ENCODE measurements at places on chromosomes 13 and 19. TPM values are rescaled to one million over a fixed set of nuclear protein-coding genes. Genes with fewer than 3 reads are reported as not detected.
A peak's percentile ranks its signal among the peaks of the same experiment; 100 is the strongest.

MEGF8 gene
- total RNA-seq, result 34.3 TPM

IGSF23 gene
- not detected for total RNA-seq

SLC25A42 gene
- total RNA-seq, result 6.2 TPM

HIPK4 gene
- total RNA-seq, result not detected

ZNF737 gene
- 6.0 TPM for total RNA-seq

ZNF490 gene
- total RNA-seq, result 6.3 TPM

ZNF729 gene
- total RNA-seq, result not detected

DNA sequence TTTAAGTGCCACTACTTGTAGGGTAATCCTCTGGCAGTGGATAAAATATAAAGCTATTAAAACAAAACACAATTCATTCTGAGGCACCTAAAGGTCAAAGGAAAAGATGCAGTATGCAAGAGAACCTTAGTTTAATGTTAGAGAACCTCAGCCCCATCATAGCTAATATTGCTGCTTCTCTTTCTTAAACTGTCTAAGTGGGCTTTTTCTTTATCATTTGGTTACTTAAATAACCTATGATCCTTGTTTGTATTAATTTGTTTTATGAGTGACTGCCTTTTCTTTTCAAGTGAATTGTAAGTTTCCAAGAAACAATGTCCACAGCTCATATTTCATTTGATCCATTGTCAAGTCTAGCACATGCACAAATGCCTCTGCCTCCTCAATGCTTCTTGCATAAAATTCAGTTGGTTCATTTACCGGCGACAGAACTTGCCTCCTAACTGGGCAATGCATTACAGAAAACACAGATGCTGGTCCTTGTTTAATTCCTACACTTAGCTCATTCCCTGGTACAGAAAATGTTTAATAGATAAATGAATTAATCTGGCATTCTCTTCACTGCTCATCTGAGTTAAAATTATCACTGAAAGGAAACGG is 1049.8 kb downstream of the OLFM4 start:
- DNase-seq, result no peak

- DNase-seq, result no peak
These were observed 200.3 kb downstream of the DIAPH3 start for GRCh38 chr13:59963383-59963782.

GRCh38 chr13:75055296-75055695 is 426.7 kb downstream of the TBC1D4 start:
- DNase-seq, result no peak

GRCh38 chr13:58950911-58951310 is 1212.8 kb downstream of the DIAPH3 start:
- no peak for DNase-seq

- no peak for DNase-seq
These were observed 10.8 kb downstream of the GYS1 start for GRCh38 chr19:48982280-48982679.

- DNase-seq, result no peak
These were observed 2.4 kb upstream of the POU2F2 start for GRCh38 chr19:42134535-42135070.

DNA sequence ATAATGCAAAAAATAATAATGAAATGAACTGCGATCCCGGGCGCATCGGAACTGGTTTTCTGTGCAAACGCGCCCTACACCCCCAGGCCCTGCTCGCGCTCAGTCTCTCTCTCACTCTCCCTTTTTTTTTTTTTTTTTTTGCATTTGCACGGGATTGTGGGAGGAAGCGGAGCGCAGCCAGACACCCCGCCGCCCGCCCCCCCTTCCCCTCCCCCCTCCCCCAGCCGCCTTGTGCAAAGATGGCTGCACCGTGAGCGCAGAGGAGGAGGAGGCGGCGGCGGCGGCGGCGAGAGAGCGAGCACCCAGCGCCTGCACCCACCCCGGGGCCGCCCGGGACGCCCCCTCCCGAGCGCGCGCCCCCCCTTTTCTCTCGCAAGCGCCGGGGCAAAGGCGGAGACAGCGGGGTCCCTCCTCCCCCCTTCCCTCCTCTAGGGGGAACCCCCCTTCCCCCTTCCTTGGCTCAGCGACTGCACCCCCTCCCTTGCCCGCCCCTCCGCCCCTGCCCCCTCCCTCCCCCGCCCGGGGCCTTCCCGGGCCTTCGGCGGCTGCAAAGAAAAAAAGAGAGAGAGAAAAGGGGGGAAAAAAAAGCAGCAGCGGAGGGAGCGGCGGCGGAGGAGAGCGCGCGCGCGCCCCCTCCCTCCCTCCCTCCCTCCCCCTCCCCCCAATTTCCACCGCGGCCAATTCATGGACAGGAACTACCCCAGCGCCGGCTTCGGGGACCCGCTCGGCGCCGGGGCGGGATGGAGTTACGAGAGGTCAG is at the start of gene PRR12:
Gene PRR12 (plus strand): TSS at position 212 of the 760 bp plus-strand sequence. CDS start 473 bp downstream, at position 685.
- DNase-seq, result peak; percentile 71

GRCh38 chr13:46195016-46195415 is 13.0 kb upstream of the LCP1 start:
- no peak for DNase-seq

GRCh38 chr19:52941941-52942385 is 18.7 kb upstream of the ZNF888 start:
- DNase-seq, result peak; percentile 56

GRCh38 chr19:34806976-34807860 is 34.2 kb upstream of the ZNF599 start:
- no peak for DNase-seq

DNA sequence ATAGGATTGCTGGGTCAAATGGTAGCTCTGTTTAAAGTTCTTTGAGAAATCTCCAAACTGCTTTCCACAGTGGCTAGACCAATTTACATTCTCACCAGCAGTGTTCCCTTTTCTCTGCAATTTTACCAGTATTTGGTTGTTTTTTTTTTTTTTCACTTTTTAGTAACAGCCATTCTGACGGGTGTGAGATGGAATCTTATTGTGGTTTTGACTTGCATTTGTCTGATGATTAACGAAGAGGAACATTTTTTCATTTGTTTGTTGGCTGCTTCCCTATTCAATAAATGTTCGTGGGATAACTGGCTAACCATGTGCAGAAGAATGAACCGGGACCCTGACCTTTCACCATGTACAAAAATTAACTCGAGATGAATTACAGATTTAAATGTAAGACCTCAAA is 31.2 kb downstream of the CYP4F2 start:
- no peak for DNase-seq

DNA sequence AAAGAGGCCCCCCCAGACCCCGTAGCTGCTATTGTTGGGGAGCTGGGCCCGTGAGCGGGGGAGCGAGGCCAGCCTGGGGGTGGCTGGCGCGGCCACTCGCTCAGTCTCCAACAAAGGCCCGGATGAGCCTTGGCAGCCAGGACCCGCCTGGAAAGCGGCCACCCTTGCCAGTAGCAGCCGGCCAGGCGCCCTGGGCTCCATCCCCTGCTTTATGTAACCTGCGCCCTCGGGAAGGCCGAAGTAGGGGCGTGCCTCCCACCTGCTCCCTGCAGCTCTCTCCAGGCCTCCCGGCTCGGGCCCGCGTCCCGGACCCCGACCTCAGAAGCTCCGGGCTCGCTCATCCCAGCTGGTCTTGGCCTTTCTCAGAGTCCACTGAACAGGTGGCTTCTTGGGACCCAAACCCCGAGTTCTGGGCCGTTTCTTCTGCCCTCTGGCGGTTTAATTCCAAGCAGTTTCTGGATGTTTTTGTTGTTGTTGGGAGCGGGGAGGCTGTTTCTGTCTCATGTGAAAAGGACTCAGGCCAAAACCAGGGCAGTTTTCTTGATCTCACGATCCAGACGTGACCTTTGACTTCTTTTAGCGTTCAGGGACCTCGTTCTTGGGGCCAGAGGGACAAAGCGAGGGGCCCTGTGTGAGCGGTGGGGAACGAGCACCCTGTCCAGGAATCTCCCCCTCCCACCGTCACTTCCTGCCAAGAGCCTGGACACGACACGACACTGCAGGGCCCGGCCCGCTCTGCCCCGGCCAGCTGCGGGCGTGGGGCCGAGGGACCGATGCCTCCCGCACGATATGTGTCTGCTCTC is 1.2 kb downstream of the CDC34 start:
- peak; percentile 85 for DNase-seq

DNA sequence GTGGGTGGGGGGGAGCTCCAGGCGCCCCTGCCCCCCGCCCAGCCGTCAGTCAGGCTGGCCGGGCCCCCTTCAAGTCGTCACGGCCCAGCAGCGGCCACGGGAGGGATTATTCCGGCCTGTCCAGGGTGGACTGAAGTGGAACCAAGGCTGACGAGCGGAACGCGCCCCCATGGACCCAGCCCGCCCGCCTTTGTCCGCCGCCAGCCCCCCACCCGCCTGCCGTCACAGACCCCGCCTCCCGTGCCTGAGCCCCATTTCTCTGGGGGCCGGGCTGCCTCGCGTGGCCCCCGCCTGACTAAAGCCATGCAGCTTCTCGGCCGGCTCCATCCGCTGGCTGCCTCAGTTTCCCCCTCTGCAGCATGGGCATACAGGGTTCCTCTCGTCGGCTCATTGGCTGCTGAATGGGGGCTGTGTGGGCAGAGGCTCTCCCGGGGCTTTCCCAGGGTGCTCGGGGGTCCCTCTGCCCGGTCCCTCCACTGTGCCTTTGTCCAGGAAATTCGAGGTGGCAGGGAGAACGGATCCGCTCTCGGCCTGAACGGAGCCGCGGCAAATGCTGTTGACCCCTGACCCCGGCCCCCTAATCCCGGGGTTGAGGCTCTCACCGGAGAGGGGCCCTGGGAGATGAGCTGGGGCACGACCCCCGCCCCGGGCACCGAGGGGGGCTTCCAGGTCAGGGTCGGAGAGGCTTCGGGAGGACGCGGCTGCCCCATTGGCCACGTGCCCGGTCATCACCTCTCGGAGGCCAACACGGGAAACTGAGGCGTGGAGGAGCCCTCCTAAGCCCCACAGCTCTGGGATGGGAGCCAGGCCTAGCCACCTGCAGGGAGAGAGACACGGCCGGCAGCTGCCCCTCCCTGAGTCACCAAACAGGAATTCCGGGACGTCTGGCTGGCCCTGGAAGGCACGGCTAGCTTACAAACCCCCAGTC is 27.4 kb downstream of the EFNA2 start:
- DNase-seq, result peak; percentile 41

DNA sequence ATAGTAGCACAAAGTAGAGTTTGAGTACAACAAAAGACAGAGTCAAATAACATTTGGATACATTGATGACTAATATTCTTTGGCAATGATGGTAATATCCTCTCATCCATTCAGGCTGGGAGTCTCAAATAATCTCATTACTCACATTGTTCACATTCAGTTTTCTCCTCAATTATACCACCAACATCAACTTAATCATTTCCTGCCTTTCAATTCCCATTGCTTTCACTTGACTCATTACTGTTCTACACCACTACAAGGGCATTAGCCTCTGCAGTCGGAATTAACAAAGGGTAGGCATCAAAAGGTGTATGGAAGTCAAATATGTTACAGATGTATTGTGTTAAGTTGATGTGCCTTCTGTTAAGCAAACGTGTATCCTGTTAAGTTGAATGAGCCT is 518.4 kb upstream of the SLITRK1 start:
- DNase-seq, result no peak

GRCh38 chr13:25266706-25267105 is 20.6 kb downstream of the MTMR6 start:
- DNase-seq, result no peak

DNA sequence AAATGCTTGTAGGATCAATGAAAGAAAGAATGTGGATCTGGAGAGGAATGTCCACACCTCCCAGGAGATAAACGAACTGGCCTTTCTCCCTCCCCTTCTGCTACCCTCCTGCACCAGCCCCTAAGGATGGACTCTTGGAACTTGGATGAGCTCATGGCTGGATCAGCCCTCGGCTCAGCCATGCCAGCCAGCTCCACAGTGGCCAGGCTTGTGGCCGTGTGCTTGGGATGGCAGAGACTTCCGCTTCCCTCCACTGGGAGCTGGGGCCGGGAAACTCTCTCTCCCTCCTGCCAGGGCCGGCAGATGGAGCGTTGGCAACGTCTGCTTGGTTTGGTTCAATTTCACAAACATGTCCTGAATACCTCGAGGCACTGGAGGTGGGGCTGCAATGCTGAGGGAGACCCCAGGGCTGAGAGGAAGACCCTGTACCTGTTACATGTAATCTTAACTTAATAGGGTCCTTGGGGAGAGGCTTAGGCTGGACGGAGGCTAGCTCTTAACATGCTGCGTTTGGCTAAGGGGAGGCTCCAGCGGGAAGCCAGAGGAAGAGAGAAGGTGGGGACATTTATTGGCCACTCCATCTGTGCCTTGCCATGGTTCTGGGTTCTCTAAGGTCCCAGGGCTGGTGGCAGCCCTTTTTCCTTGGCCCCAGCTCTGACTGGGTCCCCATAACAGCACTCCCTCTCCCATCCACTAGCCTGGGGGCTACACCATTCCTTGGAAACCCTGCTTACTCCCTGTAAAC is 152.5 kb downstream of the IER2 start:
- DNase-seq, result no peak

GRCh38 chr13:33509642-33510229 is 224.2 kb upstream of the STARD13 start:
- peak; percentile 67 for DNase-seq

DNA sequence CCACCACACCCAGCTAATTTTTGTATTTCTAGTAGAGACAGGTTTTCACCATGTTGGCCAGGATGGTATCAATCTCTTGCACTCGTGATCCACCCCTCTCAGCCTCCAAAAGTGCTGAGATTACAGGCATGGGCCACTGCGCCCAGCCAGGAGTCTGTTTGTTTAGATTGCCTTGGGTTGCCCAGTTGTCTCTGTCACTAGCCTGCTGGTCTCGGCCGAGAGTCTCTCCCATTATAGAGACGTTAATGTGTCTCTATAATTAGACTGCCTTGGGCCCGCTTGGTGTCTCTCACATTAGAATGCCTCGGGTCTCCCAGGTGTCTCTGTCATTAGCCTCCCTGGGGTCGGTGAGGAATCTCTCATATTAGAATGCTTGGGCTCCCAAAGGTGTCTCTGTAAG is 1533.6 kb downstream of the UQCRFS1 start:
- DNase-seq, result no peak

GRCh38 chr19:46786236-46787039 is 2.0 kb downstream of the SLC1A5 start:
- peak; percentile 77 for DNase-seq

- peak; percentile 67 for DNase-seq
These were observed 6.9 kb downstream of the DCLK1 start for GRCh38 chr13:36124236-36124822.
